Germinal center (tissue), 1 donor: ENCODE measurements at places on chromosomes 1 and 21.

- DNase-seq, result no peak
Measured at GRCh38 chr1:86991549-86992186, 77.2 kb downstream of the HS2ST1 start.

DNA sequence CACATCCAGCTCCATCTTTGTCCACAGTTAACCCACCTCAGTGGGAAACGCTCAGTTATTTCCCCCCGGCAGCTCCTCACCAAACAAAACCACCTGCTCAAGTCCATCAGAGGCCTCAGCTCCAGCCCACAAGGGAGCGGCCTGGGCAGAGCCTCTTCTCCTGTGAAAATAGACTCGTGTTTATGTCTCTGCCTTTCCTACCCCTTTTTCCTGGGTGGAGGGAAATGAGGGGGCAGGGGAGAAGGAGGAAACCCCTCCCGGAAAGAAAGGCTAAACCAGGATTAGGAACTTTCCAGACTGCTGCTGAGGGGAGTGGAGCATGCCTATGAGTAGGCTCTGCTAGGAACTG is 81.6 kb downstream of the PAX7 start:
- no peak for DNase-seq

GRCh38 chr21:44480200-44481053 is 25.1 kb downstream of the LRRC3 start:
- no peak for DNase-seq

- DNase-seq, result peak; percentile 80
Measured at GRCh38 chr1:212794561-212795014, 2.9 kb downstream of the TATDN3 start.

DNA sequence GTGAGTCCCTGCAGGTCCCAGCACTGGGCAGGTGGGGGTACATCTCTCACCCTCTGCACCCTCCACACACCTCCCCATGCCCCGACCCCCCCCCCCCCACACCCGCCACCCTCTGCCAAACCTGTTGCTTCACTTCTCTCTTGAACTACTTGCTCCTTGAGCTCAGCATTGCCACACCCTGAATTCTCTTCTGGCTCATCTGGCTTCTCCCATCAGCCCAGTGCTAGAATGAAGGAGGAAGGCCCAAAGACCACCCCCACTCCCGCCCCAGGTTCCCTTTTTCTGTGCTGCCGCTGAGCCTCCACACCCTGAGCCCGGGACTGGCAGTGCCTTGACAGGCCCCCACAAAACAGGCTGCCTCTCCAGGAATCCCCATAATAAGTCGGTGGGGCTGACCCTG is 6.4 kb upstream of the TNNI1 start:
- no peak for DNase-seq

GRCh38 chr1:225380691-225381090 is 47.1 kb downstream of the LBR start:
- DNase-seq, result no peak

DNA sequence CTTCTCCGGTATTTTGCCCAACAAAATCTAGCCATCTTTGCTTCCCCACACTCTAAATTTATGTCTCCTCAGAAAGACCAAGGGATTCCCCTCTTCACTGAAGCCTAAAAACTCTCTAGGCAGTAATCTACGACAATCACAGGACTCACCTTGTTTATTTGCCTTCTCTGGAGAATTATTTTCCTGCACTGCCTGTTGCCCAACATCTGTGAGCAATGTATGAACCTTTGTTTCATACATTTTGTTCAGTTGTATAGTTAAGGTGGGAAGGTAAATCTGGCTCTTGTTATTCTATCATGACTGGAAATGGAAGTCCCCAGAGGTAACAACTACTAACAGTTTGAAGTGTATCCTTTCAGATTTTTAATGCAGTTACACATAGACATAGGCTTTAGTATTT is 2.2 kb downstream of the COPA start:
- DNase-seq, result no peak

DNA sequence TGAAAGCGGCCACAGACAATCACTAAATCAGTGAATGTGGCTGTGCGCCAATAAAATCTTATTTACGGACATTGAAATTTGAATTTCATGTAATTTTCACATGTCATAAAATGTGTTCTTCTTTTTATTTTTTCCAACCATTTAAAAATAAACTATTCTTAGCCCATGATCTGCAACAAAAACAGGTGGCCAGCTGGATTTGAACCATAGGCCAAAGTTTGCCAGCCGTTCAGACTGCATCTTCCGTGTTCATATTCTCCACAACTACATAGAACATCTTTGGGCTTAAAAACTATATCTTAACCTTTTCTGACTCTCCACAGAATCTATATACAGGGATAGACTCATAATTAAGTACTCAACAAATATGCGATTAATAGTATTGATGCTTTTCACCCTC is 81.2 kb upstream of the RALGPS2 start:
- DNase-seq, result no peak

- peak; percentile 10 for DNase-seq
Measured at GRCh38 chr1:21815724-21816321, 3.8 kb downstream of the LDLRAD2 start.

DNA sequence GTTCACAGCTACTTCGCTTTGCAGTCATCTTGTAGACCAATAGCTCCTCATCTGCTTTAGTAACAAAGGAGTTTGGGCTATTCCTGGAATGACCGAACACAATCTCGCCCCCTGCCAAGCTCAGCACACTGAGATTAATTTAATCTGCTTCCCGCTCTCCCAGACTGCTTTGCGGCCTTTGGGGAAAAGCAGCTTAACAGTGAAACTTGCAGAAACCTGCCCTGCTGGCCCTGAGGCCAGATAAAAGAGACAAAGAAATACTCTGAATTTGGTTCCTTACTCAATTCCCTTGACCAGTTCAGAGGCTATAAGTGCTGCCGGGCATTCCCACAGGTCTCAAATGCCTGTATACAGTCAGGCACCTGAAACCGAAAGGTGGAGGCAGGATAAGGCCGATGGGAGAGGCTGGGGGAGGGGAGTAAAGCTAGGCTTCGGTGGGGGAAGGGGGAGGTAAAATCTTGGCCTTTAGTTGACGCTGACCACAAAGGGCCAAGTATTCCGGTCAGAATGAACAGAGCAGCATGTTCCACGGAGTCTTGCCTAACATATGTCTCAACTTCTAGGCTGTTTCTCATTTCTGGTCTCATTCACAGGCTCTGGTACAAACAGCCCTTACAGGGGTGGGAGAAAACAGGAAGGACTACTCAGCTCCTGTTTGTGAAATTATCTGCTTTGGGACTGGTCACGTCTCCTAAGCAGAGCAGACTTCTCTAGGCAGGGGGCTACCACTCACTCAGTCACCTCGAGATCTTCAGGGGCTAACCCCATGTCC is 17.7 kb upstream of the A3GALT2 start:
- DNase-seq, result no peak

DNA sequence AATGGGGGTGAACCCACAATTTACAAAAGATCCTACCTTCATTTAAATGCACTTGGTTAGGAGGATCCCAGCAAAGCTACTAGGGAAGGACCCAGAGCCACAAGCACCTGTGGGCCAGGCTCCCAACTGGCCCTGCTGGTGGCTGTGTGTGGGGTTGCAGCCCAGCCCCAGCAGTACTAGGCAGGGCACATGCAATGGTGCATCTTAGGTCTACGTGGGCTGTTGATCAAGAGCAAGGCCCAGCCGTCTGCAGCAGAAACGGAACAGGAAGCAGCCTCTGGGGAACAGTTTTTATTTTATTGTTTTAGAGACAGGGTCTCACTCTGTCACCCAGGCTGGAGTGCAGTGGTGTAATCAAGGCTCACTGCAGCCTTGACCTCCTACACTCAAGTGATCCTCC is 134.1 kb upstream of the RAB4A start:
- DNase-seq, result peak; percentile 42

DNA sequence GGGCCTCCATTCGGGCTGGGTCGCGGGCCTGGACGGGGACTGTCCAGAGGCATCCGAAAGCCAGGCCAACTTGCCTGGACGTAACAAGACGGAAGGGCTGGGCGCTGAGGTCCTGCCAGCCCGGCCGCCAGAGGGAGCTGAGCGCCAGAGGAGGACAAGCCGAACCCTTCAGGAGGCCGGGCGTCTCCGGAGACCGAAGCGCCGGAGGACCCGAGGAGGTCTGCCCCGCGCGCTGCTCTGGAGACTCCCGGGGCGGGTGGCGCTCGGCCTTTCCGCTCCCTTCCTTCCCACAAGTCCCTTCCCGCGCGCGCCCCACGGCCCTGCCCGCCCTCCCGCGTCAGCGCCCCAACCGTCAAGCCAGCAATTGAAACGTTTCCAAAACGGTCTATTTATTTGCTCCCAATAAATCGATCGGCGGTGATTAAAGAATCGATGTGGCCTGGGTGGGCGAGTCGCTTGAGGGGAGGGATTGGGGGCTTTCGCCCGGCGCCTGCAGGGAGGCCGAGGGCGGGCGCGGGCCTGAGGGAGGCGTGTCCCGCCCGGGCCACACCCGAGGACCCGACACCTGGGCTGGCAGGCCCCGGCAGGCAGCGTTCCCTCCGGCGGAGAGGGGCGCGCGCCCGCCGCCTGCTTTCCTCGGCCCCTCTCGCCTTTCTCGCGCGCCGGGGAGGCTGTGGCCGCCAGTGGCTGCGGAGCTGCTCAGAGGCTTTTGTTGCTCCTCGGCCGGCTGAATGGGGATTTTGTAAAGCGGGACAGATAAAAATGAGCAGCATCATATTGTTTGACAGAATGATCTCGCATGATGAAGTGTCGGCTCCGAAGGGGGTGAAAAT is 5.2 kb upstream of the FOXD3 start:
- peak; percentile 71 for DNase-seq

GRCh38 chr1:4452701-4453100 is 201.7 kb upstream of the AJAP1 start:
- DNase-seq, result no peak

GRCh38 chr21:39353295-39353694 is 4.4 kb upstream of the HMGN1 start:
- DNase-seq, result no peak

DNA sequence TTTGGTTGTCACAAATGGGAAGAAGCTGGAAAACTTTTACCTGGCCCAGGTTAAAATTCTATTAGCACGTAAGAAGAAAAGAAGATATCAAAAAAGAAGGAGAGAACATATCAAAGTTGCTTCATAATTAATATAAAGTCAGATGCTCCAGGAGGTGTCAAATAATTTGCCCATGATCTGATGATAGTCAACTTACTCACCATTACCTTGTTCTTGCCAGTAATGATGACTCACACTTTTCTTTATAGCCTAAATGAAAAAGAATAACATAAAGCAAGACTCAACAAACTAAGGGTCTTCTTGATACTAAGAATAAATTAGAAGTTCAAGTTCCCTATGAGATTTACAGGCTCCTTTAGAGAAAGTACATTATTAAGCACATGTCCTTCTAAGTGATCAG is 580.4 kb downstream of the TTLL7 start:
- DNase-seq, result no peak

DNA sequence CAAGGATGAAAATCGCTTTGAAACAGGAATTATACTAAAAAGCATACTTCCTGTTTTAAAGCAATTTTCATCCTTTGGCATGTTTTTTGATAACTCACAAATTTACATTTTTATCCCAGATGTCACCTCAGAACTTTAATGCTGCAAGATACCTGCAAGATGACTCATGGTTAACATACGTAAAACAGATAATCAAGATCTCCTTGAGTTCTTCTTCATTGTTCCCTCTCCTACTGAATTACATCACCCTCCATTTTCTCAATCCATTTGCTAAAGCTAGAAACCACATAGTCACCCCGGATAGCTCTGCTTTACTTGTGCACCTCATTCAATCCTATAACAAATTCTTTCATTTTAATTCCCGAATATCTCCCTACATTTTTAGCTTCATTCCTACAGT is 1114.2 kb downstream of the PLA2G4A start:
- DNase-seq, result no peak

DNA sequence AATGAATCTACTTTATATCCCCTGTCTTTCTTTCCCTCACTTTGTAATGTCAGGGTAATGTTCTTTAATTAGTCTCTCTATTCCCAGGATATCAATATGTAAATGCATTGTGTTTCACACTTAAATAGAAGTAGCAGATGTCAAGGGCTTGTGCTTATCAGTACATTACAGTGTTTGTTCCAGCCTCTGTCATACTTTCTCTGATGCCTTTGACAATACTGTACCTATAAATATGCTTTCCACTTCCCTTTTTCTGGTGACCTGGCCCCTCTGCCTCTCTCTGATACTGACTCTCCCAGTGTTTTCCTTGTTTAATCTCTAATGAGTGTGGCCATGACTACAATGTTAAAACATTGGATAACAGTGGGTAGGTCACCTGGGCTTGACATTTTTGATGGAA is 862.0 kb upstream of the NEGR1 start:
- DNase-seq, result no peak

- DNase-seq, result no peak
Measured at GRCh38 chr21:40967771-40968170, 120.8 kb upstream of the DSCAM start.

GRCh38 chr1:35659589-35659988 is 18.3 kb upstream of the PSMB2 start:
- no peak for DNase-seq

GRCh38 chr1:68116643-68117235 is 66.3 kb upstream of the DIRAS3 start:
- peak; percentile 37 for DNase-seq

GRCh38 chr1:218705391-218705790 is 360.3 kb downstream of the TGFB2 start:
- DNase-seq, result no peak

- DNase-seq, result no peak
Measured at GRCh38 chr1:40575336-40575735, 43.9 kb downstream of the ZNF684 start.

GRCh38 chr1:7265771-7266371 is 480.6 kb downstream of the CAMTA1 start:
- no peak for DNase-seq

DNA sequence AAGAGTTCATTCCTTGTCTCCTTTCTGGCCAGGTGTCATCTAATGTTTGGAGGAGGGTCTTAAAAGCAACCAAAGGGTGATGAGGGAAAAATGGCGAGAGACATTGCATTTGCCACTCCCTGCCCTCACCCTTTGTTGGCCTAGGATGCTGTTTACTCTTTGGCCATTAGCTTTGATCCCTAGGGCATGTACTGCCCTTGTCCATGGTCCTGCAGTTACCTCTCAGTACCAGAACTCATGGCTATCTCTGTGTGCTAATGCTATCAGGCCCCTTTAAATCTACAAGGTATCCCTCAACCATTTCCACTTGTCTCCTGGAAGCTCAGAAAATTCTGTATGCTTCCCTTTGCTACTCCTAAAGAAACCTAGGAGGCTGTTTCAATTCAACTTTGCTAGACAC is 424.8 kb upstream of the PLXNA2 start:
- DNase-seq, result no peak

DNA sequence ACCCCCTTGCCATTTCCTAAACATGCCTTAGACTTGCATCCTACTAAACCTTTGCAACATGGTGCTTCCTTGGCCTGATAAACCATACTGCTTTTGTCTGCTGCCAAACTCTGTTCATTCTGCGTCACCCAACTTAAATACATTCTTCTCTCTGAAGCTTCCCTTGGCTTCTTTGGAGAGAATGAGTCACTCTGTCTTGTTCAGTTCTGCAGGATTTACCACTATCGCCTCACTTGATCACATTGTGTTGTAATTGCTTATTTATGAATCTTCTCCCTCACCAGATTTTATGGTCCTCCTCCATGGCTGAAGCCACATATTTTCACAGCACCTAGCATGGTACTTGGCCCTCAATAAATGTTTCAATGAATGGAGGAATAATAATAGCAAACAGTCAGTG is 21.7 kb upstream of the TUT4 start:
- DNase-seq, result no peak
